Stimulated activated naive CD4-positive, alpha-beta T cell (primary cell): ENCODE measurements at places on chromosomes 2 and 18.

- DNase-seq, result no peak
These were observed 942 bp upstream of the CETN1 start for GRCh38 chr18:579238-579637.

DNA sequence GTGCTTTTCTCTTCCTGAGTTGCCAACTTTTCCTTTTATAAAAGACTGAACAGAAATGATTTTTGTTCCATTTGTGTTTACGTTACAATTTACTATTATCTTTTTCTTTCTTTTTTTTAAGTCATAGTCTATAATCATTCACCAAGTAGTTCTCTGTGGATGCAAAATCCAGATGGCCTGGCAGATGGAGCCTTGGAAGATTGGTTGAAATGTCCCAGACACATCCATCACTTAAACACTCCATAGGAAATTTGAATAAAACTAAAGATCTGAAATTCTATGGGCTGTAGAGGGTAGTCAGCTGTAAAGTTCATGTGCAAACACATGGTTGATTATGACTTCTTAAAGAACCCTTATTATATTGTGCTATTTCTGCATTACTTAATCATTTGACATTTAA lies 164.8 kb upstream of the DOCK10 start:
- no peak for DNase-seq

DNA sequence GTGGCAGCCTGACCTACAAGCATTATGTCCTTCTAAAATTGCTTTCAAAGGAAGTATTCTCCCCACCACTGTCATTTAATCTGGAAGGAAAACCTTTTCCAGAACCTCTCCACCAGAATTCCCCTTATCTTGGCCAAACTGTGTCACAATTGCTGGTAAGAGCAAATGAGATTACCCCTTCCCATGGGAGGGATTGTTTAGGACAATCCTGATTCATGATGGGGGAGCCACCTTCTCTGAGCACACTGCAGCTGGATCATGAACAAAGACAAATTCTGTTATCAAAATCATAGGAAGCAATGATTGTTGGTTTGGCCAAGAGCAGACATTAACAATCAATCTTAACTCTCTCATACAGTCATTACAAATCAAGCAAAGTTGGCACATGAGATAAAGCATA lies 18.1 kb upstream of the ATOH8 start:
- DNase-seq, result no peak

DNA sequence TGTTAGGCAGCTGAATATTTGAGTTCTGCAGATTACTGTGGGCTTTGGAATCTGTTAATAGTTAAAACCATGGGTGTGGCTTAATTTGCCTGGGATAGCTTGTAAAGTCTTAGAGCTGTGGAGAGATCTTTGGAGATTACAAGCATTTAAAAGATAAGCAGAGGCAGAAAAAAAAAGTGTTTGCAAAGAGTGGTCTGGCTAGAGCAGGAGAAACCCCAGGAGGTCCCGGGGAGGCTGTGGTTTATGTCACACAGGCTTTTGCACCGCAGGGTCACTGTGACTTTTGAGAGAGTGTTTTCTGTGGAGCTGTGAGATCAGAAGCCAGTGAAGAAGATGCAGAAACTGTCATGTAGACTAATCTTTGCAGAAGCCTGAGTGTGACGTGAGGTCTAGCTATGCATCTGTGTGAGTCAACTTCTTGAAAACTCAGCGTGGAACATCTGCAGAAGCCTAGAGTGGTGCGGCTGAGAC lies 49.0 kb downstream of the SETBP1 start:
- DNase-seq, result no peak

- no peak for DNase-seq
These were observed 16.9 kb upstream of the KCNG3 start for GRCh38 chr2:42510608-42511243.

DNA sequence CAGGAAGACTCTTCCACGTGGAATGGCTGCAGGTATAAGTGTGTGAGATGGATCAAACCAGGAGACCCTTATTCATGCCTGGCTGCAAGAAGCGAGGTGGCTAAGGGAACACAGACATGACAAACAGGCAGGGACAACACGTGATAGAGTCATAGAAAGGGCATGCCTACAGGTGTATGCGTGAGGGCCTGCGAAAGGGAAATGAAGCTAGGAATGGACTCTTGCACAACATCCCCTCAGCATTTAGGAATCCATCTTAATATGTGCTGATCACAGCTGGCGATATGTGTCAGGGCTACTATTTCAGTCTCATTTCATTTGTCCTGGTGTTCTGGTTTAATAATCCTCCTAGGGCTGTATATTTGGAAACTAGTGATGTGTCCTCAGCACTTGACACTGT lies 291.2 kb downstream of the MYT1L start:
- no peak for DNase-seq

DNA sequence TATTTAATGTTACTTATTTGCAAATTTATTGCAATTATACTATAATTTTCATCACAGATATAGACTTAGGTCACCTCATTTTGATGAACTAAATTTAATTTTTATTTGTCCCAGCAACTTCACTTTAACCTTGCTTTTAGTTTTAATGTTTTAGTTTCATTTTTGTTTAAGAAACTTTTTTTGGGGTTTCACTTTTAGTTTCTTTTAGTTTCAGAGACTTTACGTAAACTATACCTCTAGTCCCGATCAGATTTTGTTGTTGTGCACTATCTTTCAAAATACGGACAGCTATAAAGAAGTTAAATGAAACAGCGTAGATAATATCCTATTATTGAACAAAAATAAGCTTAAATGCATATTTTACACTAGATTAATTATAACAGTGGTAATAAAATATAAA lies 460.5 kb downstream of the ERBB4 start:
- DNase-seq, result no peak

DNA sequence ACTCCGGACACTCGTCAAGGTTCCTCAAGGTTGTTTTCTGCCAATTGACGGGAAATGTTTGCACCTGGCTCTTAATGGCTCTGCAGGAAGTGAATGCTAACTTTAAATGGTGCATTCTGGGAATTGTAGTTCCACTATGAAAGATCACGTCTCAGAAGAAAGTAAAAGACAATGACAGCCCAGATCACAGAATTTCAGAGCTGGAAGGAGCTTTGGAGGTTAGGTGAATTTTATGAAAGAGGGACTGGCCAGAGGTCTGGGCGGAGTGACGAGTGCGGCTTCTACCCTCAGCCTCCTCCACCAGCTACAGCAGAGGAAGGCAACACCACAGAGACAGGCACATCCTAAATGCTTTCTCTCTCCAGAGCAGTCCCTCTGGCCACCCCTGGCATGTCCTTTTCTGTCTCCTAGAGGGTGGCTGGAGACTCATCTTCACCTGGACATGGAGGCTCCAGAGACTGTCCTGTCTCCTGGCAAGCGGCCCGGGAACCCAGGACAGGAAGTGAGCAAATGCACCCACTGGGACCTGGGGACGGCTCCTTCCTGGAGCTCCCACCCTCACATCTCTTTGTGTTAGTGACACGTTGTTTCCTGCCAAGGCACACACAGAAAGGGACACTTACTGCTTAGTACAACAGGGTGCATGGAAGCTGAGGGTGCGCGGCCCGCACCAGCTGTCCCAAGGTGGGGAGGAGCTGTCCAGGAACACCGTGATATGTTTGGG lies 19.4 kb downstream of the THAP4 start:
- DNase-seq, result peak; percentile 19

DNA sequence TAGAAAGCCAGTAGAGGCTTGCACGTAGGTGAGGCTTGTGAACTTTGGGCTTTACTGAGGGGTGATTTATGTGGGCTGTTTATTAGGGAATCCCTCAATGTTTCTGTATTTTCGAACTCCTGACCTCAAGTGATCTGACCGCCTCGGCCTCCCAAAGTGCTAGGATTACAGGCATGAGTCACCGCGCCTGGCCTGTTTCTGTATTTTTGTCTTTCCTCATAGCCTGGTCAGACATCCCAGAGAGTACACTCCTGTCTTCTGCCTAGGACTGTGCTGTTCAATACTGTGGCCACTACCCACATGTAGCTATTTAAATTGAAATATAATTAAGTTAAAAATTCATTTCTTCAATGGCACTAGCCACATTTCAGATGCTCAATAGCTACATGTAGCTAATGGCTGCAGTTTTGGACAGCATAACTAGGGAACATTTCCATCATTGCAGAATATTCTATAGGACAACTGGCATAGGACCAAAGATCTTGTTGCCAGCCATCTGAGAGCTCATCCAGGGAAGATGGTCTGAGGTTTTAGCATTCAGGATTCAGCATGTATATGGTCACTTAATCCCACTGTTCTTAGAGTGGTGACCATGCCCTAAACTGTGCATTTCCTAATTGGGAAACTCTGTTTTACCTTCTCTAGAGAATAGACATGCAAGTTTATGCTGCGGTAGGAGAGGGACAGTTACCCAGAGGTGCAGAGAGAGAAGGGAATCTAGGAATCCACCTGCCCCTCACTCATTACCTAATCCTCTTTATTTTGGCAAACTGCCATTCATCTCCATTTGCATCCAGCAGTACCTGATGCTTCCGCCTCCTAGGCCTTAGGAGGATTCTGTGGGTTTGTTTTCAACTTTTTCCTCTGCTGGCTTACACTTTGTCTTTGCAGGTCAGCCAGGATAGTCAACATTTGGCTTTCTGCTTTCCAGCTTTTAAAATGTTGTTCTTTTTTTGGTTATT lies 64.4 kb downstream of the LCLAT1 start:
- DNase-seq, result no peak

DNA sequence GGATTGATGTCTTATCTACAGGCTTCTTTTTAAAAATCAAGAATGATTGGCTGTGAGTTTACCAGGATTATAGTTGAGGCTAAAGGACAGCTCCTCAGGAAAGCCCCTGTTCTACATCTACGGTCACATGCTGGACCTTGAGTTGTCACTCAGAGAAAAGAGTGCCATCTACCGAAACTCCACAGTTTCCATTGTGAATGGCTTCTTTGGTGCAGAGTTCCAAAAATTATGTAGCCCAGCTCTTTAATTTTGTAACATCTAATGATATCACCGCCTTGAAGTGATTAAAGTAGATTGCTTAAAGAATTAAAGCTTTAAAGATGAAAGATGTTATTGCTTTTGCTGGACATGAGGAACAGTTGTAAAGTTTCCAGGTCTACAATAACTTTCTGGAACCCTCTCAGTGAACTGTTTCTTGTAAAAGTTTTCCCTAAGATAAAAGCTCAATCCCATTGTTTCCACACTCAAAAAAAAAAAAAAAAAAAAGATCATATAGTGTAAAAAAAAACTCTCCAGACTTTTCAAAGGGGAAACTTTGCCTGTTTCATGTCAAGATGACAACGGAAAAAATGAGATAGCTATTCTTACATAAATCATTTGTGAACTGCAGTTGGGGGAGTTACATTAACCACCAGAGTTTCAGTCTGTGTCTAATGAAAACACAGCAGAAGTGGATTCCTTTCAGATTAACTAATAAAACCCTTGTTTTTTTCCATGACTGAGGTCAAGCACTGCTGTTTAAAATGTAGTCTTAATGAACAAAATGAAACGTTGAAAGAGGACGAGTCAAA lies 4.3 kb downstream of the COL3A1 start:
- DNase-seq, result no peak

- no peak for DNase-seq
These were observed 9.6 kb upstream of the MTA3 start for GRCh38 chr2:42558827-42559226.

DNA sequence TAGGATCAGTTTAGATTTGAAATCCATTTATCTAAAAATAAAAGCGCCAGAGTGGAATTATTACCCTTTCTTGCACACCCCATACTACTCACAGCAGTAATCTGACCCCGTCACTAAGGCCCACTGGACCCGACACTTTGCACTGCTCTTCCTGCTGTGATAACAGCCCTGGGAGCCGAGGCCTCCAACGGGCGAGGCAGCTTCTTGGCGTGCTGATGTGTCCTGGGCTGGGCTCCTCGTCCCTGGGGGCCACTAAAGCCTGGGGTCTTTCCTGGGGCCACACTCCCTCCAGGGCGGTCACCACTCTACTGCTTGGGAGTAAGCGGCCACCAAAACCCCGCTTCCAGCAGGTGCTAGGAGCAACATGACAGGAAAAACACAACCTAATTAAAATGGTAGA lies 61.7 kb downstream of the ZAP70 start:
- no peak for DNase-seq

- no peak for DNase-seq
These were observed 142.7 kb downstream of the EML6 start for GRCh38 chr2:54866179-54866578.

- DNase-seq, result no peak
These were observed 112.5 kb downstream of the AP1S3 start for GRCh38 chr2:223724861-223725260.

DNA sequence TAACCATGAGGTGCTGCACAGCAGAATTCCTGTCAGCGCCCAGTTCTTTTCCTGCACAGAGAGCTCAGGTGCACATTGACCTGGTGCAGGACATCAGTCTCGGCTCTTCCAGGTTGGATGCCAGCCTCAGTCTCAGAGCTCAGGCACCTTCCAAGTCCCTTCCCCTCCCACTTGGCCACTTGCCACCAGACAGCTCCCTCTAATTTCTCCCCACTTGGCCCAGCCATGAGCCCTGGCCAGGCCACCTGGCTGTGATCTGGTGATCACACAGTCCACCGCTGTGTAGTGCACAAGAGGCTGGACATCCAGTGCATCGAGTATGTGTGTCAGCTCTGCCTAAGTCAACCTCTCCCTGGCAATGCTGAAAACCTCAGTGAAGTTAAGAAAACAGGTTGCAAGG lies 336.6 kb upstream of the MYT1L start:
- no peak for DNase-seq

GRCh38 chr2:222846003-222846402 lies 14.8 kb upstream of the ACSL3 start:
- no peak for DNase-seq

GRCh38 chr2:50143822-50144575 lies 887.9 kb downstream of the NRXN1 start:
- peak; percentile 7 for DNase-seq

GRCh38 chr2:99772591-99773331 lies 282.9 kb upstream of the REV1 start:
- no peak for DNase-seq

GRCh38 chr18:68041327-68041726 lies 524.8 kb upstream of the DSEL start:
- DNase-seq, result no peak

GRCh38 chr2:209619782-209620181 lies 151.8 kb upstream of the UNC80 start:
- DNase-seq, result no peak
